ENCODE measurements at places on chromosomes 6 and 20.

- no peak for DNase-seq
These were observed 7.6 kb downstream of the ZNF451 start for GRCh38 chr6:57097596-57097995.

- peak; percentile 14 for DNase-seq
These were observed 35.6 kb downstream of the RIOK1 start for GRCh38 chr6:7424967-7425807.

DNA sequence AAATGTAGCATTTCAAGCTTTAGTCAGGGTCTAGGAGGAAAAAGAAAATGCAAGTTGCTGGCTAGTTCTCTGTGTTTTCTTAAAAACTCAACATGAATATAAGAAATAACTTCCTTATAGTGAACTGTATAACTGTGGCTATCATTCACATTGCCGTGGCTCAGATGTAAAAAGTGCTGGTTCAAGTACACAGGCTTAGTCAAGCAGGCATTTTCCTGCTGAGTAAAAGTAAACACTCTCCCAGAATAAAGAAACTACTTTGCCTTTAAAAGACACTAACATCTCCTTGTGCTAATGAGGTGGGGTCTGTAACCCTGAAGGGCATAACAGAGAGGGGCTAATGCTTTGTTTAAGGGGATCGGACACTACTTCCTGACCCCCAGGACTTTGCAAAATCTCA lies 3.3 kb downstream of the ATP5F1E start:
- no peak for DNase-seq

DNA sequence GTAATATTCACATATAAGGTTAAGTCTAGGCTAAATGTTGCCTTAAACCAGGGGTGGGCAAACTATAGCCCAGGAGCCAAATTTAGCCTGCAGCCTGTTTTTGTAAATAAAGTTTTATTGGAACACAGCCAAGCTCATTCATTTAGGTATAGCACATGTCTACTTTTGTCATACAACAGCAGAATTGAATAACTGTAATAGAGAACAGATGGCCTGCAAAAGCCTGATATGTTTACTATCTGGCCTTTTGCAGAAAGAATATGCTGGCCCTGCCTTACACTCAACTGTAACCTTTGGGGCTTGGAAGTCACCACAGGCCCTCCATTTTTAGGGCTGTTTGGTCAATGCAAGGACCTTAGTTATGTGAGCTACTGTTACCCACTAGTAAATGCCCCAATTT lies 17.7 kb upstream of the BCLAF1 start:
- no peak for DNase-seq

DNA sequence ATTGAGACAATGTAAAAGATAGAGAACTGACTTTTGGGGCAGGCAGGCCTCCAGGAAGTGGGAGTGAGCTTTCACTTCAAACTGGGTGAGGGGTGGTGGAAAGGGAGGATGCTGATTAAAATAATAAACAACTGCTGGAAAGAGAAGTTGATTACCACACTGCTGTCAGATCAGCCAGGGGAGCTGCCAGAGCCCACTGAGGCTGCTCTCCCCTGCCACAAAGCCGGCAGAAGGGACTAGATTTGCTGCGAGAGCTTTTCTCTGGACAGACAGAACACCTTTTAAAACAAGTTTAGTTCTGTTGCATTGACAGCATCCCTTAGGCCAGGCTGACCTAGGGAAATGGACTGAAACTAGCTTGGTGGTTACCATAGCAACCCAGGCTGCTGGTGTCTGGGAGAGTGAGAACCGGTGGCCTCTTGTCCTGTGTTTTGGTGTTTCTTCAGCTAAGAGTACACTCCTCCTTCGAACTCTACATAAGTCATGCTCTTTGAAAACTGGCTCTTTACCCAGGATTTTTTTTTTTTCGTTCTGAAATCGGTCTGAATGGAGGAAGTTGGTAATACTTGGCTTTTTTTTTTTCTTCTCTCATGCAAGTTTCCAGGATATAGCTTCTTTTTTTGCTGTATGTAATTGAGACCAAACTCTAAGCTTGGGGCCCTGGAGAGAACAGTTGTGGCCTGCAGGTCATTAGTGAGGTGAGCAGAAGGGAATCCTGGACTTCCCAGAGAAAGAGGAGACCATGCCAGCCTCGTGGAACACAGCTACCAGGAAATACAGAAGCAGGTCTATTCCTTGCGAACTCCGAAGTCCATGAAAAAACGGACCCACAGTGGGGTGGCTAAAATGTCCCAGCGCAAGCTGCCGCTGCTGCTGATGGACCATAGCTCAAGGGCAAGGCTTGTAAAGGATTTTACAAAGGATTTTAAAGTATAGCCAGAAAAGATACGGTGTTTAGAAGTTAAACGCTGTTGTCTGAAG lies 374.4 kb downstream of the UTRN start:
- no peak for DNase-seq

DNA sequence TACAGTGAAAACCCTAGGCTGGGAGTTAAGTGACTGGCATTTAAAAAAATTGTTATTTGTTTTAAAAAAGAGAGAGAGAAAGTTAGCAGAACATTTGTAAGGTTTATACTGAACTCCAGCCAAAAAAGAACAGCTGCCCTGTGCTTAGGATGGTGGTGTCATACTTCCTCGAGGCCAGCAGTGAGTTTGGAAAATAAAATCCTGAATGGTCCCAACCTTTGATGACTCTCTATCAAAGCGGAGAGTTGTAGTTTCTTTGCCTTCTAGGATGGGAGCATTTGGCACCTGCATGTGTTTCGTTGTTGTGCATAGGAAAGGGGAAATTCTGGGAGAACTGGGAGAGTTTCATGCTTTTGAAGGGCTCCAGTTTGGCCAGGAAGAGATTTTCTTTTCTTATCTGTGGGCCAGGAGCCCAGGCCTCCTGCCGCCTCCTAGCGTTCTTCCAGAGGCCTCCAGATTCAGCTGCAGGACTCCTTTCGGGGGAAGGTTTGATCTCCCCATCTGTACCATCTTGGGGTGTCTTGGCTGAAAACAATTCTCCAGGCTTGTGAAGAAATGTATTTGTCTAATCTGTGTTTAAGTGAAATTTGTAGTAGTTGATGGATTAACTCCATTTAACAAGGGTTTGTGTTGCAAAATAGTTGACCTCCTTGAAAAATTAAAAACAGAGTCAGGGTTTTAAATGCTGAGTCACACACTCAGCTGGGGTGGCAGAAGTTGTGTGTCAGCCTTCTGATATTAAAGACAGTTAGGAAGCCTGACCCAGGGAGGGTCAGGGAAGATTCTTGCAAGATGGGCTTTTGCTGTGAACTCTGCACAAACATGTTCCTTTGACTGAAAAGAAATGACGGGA lies 63.4 kb downstream of the TXNDC5 start:
- DNase-seq = no peak

Measured in head of caudate nucleus (tissue), 42 donors.